ENCODE measurements at places on chromosomes 3 and 15.

DNA sequence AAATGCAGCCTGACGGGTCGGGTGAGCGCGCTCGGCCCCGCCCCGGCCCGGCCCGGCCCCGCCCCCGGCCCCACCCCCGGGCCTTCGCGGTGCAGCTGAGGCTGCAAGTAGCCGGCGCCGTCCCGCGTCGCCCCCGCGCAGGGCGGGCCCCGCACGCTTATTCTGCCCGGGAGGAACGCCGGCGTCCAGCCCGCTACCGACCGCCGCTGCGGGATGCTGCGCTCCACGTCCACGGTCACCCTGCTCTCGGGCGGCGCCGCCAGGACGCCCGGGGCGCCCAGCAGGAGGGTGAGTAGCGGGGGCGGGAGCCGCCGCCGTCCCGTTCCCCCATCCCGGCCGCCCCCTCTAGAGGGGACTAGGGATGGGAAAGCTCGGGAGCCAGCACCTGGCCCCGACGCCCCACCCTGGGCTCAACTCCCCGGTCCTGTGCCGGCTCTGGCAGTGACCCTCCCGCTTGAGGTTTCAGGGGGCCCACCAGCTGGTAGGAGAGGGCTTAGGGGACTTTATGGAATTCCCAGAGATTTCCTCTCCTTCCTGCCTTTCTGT lies at the start of gene MYZAP:
MYZAP (plus strand) TSS at position 83 of the 546 bp plus-strand sequence; CDS start at position 214, 131 bp downstream.
- no peak for DNase-seq

DNA sequence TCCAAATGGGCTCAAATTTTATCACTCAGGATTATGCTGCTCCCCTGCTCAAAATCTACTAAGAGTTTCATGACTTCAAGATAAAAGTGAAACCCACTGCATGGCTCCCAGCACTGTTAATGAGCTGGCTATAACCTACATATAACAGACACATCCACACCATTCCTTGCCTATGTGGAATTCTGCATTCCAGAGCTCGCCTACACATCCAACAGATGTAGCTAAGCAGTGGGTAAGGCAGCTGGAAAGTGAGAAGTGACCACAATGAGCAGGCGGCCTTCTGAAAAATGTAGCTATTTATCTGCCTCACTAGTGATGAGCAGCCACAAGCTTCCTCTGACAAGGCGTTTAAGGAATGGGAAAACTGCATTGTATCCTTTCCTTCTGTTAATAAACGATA lies 92.0 kb upstream of the TRIM42 start:
- no peak for DNase-seq

DNA sequence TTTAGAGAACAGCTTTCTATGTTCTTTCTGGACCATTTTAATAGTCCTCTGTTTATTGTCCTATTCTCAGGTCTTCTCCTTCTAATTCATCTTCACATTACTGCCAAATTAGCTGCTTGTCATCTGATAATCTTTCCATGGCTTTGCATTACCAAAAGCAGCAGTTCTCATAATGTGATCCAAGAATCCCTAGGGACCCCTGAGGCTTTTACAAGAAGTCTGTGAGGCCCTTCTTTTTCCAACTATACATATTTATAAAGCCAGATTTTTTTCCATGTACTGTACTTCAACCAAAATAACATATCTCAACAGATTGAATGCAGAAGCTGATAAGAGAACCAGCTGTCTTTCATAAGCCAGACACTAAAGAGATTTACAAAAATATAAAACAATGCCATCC lies 162.5 kb upstream of the BFSP2 start:
- DNase-seq: no peak

- DNase-seq: no peak
These were observed 128.8 kb upstream of the LMOD3 start for GRCh38 chr3:69251078-69251805.

DNA sequence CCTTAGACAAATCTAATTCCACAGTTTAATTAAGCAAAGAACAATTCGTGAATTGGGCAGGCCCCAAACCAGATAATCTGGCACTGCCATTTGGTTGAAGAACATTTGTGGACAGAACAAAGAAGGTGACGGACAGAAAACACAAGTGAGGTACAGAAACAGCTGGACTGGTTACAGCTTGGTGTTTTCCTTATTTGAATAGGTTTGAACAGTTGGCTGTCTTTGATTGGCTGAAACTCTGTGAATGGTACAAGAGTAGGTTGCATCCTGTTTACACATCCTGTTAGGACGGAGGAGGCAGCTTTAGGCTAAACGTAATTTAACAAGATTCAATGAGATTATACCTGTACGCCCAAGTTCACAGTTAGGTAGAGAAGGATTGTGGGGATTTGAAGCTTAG lies 114.4 kb downstream of the LPP start:
- no peak for DNase-seq

GRCh38 chr3:45516829-45517228 lies 77.7 kb upstream of the LIMD1 start:
- DNase-seq: no peak

DNA sequence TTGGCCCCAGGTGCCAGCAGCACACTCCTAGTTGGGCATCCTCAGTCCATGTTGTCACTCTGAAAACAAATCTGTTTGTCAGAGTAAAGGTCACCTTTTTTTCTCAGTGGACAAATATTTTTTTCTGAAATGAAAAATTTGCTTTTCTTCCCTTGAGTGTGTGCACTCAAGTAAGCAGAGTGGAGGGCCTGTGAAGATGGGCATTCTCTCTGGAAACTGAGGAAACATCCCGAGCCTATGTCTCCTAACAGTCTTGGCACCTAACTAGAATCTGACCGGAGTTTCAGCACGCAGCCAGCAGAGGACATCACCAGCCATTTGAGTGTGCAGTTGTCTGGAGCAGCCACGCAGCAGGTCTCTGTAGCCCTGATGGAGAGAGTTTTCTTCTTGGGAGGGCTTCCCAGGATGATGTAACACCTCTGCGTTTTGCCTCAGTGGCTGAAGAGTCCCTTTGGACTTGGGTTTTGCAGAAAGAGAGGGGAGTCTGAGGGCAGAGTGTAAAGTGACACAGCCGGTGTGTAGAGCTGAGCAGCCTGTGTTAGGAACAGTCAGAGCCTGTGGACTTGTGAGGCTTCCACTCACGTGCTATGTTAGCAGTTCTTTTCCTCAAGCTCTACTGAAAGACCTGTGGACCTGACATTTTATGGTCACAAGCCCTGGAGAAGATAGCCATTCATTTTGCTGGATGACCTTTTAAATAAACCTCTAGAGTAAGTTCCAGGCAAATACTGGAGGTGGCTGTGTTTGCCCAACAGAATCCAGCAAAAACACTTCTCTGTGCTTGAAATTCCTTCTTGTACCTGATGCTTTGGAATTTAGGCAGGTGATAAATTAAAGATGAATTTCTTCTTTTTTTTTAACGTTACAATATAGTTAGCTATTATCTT lies 51.6 kb downstream of the ABHD2 start:
- DNase-seq: no peak

- DNase-seq: no peak
These were observed 199.1 kb upstream of the AZI2 start for GRCh38 chr3:28547677-28548076.

- DNase-seq: no peak
These were observed 11.5 kb upstream of the DNAJC13 start for GRCh38 chr3:132405609-132406299.

- DNase-seq: no peak
These were observed 13.2 kb upstream of the PIK3R4 start for GRCh38 chr3:130759692-130760338.

- DNase-seq: no peak
These were observed 424.8 kb downstream of the LPP start for GRCh38 chr3:188578576-188579363.

- DNase-seq: no peak
These were observed 1048.5 kb downstream of the NTRK3 start for GRCh38 chr15:87207990-87208580.

- no peak for DNase-seq
These were observed 101.1 kb downstream of the RYR3 start for GRCh38 chr15:33411596-33412540.

GRCh38 chr15:27361438-27361837 lies 390.5 kb downstream of the GABRG3 start:
- DNase-seq: no peak

- no peak for DNase-seq
These were observed 85.3 kb upstream of the CLDN18 start for GRCh38 chr3:137924628-137925027.

DNA sequence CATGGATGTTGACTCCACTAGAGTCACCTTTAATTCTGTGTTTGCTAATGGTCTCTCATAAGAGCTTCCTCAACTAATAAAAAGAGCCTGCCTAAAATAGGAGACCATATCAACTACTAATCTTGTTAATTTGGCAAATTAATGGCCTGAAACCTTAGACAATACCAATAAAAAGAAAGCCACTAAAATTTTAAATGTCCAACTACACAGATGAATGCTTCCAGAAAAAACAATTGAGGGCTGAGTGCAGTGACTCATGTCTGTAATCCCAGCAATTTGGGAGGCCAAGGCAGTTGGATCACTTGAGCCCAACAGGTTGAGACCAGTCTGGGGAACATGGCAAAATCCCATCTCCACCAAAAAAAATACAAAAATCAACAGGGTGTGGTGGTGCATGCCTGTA lies 230.9 kb downstream of the NSUN3 start:
- DNase-seq: no peak

- no peak for DNase-seq
These were observed 633.6 kb downstream of the ZNF385D start for GRCh38 chr3:21117370-21117769.

- no peak for DNase-seq
These were observed 61.9 kb upstream of the NR2F2 start for GRCh38 chr15:96268442-96269204.

- DNase-seq: no peak
These were observed 38.7 kb downstream of the PDIA5 start for GRCh38 chr3:123105201-123106189.

DNA sequence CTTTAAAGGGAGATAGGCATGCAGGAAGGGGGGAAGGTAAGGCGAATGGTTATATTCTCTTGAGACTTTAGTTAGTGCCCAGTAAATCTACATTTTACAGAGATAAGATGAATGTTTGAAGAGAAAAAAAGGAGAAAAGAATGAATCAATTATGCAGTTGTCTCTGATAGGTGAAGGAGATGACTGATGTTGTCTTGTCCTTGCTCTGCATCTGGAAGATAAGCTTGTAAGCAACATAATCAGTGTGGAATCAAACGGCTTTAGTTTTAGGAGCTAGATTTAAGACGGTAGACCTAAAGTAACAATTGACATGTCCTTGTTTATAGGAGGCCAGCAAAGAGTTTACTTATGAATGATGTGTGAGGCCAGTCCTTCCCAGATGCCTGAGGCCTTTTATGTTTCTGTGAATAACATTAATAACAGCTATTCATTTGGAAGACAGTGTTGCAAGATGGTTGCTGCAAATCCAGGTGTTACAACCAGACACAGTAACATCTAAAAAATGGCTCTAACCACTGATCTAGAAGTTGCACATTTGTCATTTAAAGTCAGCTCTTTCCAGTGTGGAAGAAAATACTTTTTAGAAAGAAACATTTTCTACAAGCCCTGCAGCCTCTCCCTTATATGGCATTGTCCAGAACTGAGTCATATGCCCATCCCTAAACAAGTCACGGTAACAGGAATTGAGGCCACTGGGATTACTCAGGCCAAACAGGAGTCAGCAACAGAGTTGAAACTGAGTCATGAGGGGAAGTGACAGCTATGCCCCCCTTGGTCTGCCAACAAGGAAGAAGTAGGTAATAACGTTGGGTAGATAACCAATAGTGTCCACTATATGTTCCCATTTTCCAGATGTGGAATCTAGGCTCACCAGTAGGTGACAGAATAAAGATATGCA lies 77.5 kb upstream of the FBN1 start:
- DNase-seq: no peak

- no peak for DNase-seq
These were observed 335.3 kb upstream of the TMCO5A start for GRCh38 chr15:37599156-37599555.

DNA sequence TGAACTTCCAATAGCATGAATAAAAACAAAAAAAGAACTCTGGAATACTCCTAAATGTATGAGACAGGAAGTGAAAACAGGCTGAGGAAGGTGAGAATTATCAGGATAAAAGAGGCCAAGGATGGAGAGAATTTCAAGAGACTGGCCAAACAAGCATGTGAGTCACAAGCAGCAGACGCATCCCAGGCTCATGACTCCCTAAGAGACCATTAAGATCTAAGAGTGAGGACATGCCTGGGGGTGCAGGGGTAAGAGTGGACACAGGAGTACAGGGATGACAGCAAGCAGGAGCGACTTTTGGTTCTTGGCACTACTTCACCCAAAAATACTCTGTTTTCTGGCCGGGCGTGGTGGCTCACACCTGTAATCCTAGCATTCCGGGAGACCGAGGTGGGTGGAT lies 7.1 kb downstream of the SCAMP2 start:
- DNase-seq: no peak

GRCh38 chr3:148453781-148454191 lies 243.9 kb upstream of the AGTR1 start:
- no peak for DNase-seq

DNA sequence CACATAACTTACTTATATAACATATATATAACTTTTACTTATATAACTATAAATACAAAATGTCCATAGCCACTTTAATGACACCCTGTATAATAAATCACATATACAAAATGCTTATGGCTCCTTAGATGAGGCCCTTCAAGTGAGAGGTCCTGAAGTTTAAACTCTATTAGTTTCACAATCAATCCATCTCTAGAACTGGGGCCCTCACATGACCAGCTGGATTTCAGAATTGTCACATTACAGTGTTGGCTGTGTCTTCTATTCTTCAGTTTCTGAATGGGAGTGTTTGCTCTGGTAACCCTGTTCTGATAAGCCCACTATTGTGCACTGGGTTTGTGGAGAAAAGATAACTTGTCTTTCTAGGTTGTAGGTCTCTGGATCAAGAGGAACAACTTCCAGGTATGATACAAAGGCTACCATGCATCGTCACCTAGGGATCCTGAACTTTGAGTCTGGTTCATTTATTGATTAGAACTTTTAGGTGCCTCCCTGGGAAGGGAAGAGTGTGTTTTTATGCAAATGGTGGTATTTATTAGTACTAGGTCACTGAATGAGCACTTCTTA lies 107.9 kb downstream of the DNAH12 start:
- DNase-seq: no peak

- no peak for DNase-seq
These were observed 2.4 kb downstream of the GPR171 start for GRCh38 chr3:151200586-151200985.

GRCh38 chr15:68418611-68419161 lies 13.3 kb downstream of the ITGA11 start:
- DNase-seq: no peak

GRCh38 chr3:97949110-97949485 lies 23.1 kb downstream of the RIOX2 start:
- DNase-seq: no peak

- no peak for DNase-seq
These were observed 82.7 kb downstream of the RFX7 start for GRCh38 chr15:56160966-56161365.

- DNase-seq: no peak
These were observed 57.7 kb downstream of the DNAJB8 start for GRCh38 chr3:128408693-128409623.

Data from cortex of kidney (tissue), 1 donor.